Activated CD4-positive, alpha-beta T cell treated with anti-CD3 and anti-CD28 coated beads, Interleukin-2, amount 50 U/mL, for 24 hours (primary cell): ENCODE measurements at places on chromosomes 6 and 20.

GRCh38 chr20:39048000-39048696 lies 86.0 kb downstream of the DHX35 start:
- DNase-seq, result peak; percentile 57

GRCh38 chr6:7669742-7670141 lies 56.2 kb upstream of the BMP6 start:
- no peak for DNase-seq

DNA sequence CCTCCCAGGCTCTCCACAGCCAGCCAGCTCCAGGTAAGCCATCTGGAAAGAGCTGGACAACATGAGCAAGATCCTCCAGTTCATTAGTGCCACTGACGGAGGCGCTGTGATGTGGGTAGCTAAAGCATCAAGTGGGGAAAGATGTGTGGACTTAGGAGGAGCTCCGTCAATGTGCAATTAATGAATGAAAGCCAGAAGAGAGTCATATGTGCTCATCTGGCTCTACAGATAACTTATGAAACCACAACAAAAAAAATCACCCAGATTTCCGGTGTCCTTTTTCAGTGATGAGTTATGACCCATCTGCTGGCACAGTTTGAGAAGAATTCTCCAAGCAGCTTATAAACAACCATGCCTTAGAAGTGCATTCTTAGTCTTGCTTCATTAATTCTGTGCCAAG lies 311.7 kb upstream of the PLCB4 start:
- DNase-seq, result no peak

DNA sequence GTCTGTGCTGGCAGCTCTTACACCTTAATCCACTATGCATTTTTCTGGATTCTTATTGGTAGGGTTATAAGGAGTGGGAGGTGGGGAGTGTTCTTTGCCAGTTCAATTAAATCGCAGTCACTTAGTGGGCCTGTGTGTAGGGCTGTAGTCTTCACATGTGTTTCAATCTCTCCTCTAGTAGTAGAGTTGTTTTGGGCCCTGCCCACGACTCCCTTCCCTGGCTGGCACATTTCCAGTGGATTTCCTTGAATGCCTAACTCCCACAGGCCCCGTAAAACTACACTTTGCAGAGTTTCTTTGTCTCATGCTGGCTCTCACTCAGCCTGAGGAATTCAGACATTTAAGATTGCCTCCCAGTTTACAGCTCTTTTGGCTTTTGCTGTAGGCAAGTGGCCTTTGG lies 414.0 kb upstream of the OPRM1 start:
- DNase-seq, result no peak

DNA sequence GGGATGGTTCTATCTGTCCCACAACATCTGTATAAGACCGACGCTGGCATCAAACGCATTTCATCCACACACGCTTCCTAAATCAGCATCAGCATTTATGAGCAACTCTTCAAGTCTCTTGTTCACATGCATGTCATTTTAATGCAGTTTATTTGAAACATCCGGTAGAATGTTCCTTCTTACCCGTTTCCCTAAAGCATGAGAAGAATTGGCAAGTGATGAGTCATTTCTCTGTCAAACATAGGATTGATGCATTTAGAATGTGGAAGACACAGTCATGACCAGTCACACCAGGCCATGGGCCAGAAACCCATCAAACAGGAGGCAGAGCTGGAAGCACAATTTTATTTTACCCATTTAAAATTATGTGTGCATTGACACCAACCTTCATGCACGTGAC lies 122.8 kb downstream of the UST start:
- no peak for DNase-seq

DNA sequence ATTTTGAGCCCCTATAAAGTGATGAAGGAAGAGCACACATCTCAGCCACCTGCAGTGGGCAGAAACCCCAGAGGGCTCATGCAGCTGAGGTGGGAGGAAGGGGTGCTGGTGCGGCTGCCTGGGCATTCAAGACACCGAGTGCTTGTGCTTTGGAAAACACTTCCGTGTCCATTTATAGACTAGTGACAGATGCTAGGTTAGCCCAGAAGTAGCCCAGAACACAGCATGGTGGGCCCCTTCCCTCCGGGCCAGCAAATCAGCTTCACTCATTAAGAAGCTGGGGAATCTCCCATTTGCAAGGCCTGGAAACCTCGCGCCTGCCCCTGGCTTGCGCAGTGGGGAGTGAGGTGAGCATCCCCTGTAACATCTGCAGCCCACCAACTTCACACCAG lies 12.9 kb downstream of the BEND3 start:
- DNase-seq, result no peak

- peak; percentile 55 for DNase-seq
These were observed 7.8 kb downstream of the FOXF2 start for GRCh38 chr6:1396952-1397868.

GRCh38 chr6:168305863-168306262 lies 13.7 kb downstream of the DACT2 start:
- no peak for DNase-seq

DNA sequence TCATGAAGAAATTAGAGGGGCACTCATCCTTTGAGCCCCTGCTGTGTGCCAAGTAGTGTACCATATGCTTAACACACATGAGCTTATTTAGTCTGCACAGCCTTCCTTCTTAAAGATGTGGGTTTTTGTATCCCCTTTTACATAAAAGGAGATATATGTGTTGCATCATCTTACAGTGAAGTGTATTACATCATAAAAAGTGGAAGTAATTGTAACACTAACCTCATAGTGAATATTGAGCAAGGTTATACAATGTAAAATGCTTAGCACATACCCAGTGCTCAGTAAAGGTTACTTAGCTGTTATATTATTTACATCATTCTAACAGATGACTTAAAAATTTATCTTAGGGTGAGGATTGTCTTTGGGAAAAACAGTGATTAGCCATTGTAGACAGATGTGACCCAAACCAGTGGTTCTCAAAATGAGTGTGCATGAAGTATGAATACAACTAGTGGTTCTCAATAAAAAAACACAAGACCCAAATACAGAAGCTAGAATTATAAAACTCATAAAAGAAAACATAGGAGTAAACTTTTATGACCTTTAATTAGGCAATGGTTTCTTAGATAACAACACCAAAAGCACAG lies 3.8 kb upstream of the PIGU start:
- DNase-seq, result no peak

DNA sequence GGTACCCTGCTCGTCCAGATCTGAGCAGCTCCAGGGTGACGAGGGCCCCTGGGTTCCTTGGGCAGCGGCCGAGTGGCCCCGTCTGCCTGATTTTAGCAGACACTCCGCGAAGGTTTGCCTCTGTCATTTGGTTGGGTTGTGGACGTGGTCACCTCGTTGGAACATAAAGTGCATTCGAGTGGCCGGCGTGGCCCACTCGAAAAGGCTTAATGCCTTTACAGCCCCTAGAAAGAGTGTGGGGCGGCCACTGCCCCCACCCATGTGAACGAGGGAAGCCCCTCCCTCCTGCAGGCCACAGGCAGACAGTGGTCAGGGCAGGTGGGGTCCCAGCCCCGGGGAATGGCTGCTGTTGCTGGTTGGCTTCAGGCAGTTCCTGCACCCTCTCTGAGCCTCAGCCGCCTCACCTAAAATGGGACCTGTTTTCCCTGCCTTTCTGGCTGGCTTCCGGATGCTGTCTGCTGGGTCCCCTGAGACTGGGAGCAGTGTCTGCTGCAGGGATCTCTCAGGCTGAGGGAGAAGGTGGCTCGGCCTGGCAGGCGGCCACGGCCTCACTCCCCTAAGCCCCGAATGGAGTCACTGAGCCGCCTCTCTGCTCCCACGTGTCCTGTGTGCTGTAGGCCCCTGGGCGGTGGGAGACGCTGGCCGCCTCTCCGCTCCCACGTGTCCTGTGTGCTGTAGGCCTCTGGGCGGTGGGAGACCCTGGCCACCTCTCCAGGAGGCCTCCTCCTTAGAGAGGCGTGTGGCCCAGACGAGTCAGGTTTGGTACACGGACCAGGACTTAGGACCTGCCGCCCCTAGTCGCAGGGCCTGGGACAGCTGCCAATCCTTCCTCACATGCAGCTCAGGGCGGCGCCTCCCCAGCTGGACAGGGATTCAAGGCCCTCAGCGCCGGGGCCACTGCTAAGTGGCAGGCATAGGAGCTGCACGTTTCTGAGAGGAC lies 233.0 kb downstream of the ERMARD start:
- no peak for DNase-seq

DNA sequence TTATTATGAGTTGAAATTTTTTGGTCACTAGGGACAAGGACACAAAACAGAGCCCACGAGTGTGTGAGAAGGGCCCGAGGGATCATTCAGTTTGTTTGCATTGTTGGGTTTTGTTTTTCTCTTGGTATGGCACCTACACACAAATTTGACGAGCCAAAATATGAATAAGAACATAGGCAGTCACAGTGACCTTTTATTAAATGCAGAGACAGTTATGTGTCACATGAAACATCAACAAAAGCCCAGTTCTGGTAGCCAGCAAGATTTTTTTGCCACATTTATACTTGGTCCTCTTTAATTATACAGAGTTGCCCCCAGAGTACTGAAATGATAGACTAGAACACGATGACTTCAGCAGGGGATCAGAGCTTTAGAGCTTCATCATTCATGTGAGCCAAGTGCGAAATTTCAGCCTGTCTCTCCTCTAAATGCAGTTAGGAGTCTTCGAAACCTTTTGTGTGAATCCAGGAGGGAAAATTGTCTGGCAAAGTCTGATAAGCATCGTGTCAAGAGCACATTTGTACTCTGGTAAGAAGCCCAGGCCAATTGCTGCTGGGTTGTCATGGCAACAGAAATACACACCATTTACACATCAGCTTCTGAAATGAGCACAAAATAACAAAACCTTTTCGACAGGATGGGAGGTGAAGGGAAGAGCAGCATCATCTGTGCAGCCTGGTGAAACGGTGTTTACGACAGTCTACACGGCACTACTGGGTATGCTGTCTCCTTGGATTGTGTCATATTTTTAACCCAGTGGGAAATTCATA lies 79.2 kb upstream of the RIPOR2 start:
- no peak for DNase-seq

- DNase-seq, result no peak
These were observed 137.3 kb downstream of the BTBD9 start for GRCh38 chr6:38502423-38502822.

GRCh38 chr6:143538374-143538773 lies 26.9 kb upstream of the FUCA2 start:
- no peak for DNase-seq

GRCh38 chr20:56957737-56958553 lies 308.5 kb downstream of the BMP7 start:
- no peak for DNase-seq

DNA sequence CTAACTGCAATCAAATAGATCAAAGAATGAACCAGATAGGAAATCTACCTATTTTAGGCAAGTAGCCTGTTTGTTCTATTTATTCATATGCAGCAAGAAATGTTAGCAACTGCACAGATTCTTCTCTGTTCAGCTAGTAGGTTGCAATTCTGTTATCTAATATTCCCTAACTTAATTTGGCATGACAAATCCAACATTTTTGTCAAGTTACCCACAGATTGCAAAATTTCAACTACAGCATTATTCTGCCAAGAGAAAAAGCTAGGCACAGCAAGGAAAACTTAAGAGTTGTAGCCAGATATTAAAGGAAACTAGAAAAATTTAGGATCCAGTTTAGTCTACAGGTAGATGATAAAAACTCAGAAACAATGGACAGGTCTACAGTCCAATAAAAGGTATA lies 104.4 kb upstream of the SYNCRIP start:
- DNase-seq, result no peak

DNA sequence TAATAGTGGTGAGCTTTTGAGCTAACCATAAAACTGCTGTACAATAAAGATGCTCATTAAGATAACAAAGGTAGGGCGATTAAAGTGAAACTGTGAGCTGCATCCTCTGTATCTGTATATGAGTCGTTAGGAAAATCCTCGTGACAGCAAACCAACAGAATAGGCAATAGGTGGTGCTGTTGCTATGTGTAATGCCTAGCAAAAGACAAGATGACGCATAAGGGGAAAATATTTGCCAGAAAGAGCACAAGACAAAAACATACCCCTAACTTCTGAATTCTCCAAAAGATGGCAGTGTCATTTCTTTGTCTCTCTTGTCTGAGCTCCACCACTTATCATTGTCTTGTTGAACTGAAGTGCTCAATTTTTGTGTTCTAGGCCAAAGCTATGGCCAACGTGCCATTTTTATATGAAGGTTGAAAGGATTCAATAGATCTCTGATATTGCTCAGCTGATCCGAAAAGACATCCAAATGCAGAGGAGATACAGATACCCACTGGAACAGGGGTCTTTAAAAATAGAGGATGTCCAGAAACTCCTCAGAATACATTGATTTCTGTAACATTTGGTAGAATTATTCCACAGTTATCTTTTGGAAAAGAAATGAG lies 56.3 kb upstream of the ANKEF1 start:
- peak; percentile 49 for DNase-seq

GRCh38 chr20:51388227-51388626 lies 154.3 kb downstream of the NFATC2 start:
- DNase-seq, result no peak

DNA sequence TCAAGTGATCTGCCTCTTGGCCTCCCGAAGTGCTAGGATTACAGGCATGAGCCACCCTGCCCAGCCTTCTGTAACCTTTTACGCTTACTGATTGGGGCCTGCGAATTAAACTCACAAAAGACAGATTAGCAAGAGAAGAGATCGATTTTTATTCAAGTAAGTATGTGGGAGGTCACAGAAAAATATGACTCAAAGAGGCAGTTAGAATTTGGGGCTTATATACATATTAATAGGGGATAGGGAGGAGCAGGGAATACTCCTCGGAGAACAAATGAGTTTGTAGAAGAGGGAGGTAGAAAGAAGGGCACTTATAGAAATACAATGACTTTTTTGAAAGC lies 78.9 kb downstream of the CD24 start:
- DNase-seq, result no peak

- no peak for DNase-seq
These were observed 98.0 kb downstream of the TRIM27 start for GRCh38 chr6:28825732-28826293.

GRCh38 chr20:8918145-8918544 lies 150.7 kb upstream of the PLCB4 start:
- no peak for DNase-seq

- DNase-seq, result no peak
These were observed 139.5 kb downstream of the BCAS1 start for GRCh38 chr20:53930651-53931504.

- no peak for DNase-seq
These were observed 103.1 kb downstream of the HIVEP2 start for GRCh38 chr6:142841915-142842314.

- no peak for DNase-seq
These were observed 12.3 kb downstream of the PKIB start for GRCh38 chr6:122622479-122622878.

GRCh38 chr6:151018911-151019782 lies 153.6 kb downstream of the MTHFD1L start:
- DNase-seq, result no peak

- no peak for DNase-seq
These were observed 186.8 kb downstream of the PRL start for GRCh38 chr6:22110061-22110460.

GRCh38 chr6:37602346-37602745 lies 95.3 kb downstream of the MDGA1 start:
- no peak for DNase-seq
